Cerebellar cortex (tissue), 1 donor: ENCODE measurements at places on chromosomes 11 and 22.

- DNase-seq: no peak
Observed at GRCh38 chr11:63535734-63536133, 874 bp upstream of the PLAAT4 start.

DNA sequence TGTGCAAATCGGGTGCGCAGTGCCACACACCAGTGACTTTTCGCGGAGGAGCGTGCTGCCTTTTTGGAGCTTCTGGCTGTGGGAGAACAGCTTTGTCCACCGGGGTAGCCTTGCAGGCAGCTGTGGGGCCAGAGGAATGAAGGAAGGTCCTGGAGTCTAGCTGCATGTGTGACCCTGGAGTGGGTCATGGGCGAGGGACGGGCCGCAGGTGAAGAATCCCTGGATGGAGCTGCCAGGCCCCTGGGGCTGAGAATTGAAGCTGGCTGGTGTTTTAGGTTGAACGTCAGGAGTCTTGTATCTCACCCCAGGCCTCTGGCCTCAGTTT is 8.6 kb downstream of the CCND1 start:
- no peak for DNase-seq

DNA sequence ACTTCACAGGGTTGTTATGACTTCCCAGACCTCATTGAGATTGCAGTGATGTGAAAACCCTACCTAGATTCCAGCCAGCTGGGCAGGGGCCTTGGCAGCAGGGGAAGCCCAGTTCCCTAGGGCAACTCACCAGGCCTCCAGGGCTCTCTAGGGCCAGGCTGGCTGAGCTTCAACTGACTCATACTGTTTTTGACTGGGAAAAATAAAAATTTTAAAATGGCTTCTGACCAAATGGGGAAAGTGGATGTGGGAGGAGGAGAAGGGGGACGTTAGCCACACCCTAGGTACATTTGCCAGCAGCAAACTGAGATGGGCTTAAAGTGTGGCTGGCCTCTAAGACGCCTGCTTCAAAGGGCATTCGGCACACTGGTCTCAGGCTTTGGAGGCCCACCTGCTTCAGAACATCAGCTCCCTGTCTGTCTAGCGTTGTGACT is 39.0 kb downstream of the BMAL1 start:
- no peak for DNase-seq

GRCh38 chr11:46119352-46120216 is 1.7 kb downstream of the PHF21A start:
- DNase-seq: peak; percentile 69

DNA sequence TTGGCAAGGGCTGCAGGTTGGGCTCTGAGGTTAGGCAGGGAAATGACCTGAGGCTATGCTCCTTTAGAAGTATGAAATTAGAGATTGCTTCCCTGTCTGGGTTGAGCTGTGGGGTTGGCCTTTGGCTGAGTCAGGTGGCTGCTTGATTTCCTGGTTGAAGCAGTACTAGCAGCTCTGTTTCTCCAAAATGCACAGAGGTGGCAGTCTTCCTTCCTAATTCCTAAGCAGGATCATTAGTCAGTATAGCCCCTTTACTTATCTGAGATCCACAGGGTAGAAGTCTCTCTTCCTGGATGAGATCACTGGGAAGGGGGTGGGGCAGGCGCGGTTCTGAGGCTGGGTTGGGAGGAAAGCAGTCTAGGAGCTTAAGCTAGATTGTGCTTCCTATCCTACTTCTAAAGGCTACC is 1917.5 kb downstream of the LRRC4C start:
- DNase-seq: no peak

GRCh38 chr11:64251753-64252002 is 348 bp downstream of the PLCB3 start:
- DNase-seq: no peak

DNA sequence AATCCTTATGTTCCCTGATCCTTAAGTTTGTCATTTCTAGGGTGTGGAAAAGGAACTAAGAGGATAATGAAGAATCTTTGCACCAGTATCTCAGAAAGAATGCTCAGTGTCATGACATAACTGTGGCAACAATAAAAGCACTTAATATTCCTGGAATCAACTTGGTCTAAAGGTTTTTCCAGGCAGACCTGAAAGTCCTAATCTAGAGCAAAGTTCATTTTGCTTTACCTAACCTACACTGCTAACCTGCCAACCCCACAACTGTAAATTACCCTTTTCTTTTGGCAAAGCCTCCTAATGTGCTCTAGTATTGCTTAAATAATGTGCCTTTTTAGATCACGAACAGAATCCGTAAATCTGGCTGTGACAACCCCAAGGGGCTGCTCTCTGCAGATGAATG is 82.5 kb downstream of the AMBRA1 start:
- DNase-seq: no peak

GRCh38 chr11:111922803-111923202 is 4.1 kb downstream of the C11orf52 start:
- no peak for DNase-seq

DNA sequence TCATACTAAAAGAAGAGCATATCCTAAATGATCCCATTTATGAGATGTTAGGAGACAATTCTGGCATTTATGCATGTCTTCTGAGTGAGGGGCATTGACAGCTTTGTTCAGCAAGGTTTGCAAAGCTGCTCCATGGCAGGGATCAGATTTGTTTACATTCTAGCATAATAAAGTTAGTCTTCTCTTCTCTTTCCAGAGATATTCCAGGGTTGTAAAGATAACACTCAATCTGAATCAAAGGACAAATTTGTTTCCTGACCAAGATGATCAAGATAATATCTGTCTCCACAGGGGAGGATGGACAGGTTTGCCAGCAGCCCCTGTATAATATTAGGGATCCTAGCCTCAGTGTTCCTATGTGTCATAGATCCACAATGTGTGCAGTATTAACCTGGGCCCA is 77.5 kb upstream of the ZC3H12C start:
- DNase-seq: no peak

DNA sequence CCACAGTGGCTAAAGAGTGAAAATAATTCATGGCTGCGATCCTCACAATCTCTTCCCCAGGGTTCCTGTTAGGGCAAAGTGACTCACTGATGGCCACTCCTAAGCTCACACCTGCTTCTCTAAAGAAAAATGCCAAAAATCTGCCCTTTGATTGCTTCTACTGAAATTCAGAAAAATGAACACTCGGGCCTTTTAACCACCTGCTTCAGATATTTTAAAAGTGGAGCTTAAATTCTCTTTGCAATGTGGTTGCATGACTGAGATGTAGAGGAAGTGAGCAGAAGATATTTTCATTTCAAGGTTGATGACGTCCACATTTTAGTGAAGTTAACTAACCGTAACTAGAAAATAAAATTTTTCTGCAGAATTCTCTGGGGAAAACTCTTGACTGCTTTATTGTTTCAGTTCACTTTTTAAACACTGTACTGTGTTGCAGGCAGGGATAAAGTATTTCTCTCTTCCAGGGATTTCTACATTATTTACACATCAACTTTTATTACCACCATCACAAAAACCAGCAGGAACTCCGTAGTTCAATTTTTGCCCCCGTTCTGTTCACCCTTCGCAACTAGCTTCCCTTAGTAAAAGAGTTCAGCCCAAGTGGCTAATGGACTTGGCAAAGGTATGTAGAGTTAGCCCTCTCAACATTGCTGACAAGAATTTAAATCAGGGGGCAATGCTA is 8.5 kb downstream of the RAB30 start:
- peak; percentile 52 for DNase-seq

- no peak for DNase-seq
Observed at GRCh38 chr11:19092850-19093249, 24.1 kb upstream of the ZDHHC13 start.

GRCh38 chr11:126604461-126604860 is 249.0 kb downstream of the ST3GAL4 start:
- DNase-seq: no peak

DNA sequence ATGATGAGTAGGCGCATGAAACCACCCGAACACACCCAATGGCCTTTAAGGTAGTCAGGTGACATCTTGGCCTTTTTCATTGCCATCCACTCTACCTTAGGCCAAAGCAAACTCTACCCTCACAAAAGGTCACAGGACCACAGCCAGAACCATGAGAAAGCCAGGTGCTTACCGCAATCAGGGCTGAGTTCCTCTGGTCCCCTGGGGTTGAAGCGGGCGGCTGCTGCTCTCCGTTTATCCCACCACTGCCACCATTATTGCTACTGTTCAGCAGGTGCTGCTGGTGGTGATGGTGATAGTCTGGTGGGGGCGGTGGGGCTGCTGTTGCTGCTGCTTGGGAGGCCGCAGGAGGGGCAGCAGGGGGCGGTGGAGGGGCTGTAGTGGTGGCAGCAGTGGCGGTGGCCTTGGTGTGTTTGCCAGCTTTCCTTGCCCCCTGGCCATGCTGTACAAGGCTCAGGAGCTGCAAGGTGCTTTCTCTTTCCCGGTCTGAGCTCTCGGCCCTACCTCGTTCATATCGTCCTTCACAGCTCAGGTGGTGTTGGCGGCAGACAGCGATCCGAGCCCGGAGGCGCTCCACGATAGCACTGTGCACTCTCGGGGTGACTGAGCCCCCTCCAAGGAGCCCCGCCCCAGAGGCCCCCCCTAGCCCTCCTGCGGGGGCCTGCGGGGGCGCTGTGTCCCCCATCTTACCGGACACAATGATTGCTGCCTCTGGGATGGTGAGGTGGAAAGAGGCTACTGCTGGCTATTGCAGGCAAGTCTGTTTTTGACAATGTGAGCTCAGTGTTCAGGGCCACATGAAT is 1.6 kb downstream of the MAML2 start:
- peak; percentile 51 for DNase-seq

DNA sequence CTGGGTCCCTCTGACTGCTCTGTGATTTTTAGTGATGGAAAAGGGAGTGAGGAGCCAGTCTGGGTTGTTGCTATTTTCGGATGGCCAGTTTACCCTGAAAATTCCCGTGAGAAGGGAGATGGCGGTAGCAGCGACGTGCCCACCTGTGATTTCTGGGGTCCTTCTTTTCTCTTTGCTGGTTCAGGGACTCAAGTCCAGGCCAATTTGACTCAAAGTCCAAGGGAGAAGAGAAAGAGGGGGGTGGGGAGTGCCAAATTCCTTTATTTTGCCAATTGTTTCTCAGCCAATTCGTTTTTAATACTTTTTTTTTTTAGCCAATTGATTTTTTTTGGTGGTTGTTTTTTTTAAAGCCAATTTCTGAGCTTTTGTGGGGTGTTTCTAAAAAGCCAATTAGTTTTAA is 6.9 kb downstream of the IGF2 start:
- no peak for DNase-seq
